ENCODE measurements at places on chromosomes 12 and 14.

DNA sequence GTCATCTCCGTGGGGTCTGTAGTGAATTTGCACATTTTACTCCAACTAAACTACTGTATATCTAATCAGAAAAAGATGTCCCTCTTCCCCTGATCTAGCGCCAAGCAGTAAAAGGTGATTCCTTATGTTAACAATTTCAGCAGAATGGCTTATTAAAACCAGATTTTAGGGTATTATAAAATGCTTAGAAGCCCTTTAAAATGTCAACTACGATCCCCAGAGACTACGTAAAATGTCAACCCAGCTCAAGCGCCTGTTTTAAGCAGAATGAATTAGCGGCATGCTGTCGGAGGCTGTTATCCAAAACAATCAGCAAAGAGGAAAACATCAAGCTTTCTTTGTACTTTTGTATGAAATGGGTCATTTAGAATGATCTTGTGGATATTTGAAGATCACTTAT is 408.9 kb downstream of the SOX5 start:
- no peak for DNase-seq

DNA sequence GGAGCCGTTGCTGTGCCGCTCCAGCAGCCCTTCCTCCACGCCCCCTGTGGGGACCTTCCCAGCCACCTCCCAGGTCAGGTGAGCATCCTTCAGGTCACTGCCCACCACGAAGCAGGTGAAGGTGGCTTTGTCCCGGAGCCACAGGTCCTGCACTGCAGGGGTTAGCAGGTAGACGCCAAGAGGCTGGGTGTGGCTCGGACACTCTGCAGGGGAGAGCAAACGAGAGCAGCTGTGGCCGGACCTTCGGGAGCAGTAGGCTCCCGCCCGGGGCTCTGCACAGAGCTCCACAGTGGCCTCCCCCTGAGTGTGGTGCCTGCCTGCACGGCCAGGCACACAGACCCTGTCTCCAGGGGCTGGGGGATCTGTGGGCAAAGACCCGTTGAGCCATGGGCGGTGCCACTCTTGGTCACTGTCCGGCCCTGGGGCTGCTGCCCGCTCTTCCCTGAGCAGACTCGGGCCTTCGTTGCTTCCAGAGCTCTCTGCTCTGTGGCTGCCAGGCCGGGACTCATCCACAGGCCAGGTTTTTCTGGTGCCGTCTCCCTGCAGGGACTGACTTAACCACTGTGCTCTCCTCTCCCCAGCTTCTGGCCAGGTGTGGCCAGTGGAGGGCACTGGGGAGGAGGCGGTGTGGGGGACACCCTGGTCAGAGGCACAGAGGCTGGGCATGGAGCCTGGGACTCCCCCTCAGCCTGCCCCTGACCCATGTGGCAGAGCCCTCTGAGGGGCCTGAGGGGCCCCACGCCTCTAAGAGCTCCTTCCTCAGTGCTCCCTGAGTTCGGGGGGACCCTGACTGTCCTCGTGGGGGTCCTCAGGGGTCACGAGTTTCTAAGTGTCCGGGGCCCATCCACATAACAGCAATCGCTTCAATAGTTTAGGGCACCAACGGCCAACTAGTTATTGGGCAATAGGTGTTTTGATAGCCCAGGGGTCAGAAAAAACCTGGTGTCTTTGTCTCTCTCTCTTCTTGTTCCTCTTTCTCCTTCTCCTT is 314.9 kb downstream of the TMEM121 start:
- DNase-seq: no peak

DNA sequence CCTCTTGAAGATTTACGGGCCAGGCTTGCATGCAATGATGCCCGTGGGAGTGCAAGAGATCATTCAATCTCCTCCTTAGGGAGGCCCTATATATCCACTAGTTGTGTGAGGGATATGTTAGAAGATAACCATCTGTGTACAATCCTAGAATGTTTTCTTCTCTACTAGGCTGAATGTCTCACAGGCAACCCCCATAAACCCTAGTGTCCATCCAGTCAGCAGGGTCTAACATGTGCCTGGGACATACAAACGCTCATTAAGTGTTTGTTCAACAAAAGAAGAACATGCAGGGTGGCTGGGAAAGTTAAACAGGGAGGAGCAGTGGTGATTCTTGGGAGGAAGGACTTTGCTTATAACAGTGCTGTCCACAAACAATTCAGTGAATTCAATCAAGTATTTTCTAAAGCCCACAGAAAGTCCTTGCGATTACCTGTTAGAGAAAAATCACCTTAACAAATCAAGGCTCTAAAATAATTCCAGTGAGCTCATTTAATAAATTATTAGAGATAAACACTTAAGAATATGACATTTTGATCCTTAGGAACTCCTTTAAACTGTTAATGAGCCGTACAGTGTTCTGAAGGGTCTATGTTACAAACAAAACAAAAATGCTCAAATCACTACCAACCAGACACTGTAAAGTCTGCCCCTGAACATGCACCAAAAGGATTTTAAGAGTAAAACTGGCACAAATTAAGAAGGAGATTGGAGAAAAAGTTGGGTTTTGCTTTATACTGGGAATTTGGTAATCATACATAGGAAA is 96.6 kb upstream of the FERMT2 start:
- no peak for DNase-seq

DNA sequence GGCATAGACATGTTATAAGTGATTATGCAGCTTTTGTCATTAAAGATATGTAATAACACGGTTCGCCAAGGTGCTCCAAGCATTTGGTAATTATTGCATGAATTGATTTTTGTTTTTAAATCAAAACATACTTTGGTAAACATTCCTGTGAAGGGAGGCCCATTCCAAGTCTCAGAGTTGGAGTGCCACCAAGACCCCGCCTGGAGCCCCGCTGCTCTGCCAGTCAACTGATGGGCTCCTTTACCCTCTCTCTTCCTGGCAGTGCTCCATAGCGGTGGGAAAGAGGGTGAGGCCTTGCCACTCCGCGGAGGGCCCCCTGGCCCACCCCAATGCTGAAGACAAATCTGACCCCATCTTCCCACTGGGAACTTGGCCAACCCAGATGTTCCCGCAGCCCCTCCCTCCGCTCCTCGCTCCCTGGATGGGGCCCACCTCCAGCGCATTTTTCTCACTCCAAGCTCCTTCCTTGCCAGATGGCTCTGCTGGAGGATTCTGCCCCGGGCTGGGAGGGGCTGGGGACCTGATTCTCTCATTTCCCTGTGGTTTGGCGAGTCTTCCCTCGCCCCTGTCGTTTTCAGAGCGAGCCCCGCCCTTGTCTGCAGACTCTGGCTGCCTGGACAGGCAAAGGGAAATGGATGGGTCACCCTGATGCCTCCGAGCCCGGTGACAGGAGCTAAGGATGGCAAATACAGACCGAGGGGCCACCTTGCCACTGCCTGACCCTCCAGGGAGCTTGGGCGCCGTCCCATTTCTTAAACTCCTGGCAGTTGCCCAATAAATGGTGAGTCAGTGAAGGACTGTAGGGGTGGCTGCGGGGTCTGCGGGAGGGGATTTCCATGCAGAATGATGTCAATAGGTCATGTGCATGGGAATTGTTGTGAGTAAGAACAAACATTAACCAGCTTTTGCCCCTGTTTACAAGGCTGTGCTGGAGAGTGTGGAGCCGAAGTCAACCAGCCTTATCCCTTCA is 9.2 kb upstream of the PAPLN start:
- DNase-seq: no peak

GRCh38 chr12:30794591-30795409 is 40.0 kb upstream of the CAPRIN2 start:
- no peak for DNase-seq

- no peak for DNase-seq
Observed at GRCh38 chr12:123483602-123484248, 25.8 kb downstream of the SNRNP35 start.

DNA sequence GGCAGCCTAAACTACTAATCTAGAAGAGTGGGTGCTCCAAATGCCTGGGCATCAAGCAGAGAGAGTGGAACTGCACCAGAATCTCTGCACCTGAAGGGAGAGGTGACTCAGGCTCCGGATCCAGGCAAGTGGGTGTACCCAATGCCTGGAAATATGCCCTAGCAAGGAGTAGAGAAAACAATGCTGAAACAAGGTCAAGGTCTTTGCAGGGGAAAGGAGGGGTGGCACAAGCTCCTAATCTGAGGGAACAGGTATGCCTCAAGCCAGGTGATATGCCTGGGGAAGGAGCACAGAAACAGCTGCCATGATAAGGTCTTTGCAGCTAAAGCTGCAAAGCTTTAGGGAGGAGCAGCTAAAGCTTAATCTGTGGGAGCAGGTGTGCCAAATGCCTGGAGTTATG is 136.0 kb upstream of the KITLG start:
- no peak for DNase-seq

Data from progenitor cell of endocrine pancreas (in vitro differentiated cells).